ENCODE measurements at places on chromosomes 6 and 20. TPM values are rescaled to one million over a fixed set of nuclear protein-coding genes. Genes with fewer than 3 reads are reported as not detected.
A peak's percentile ranks its signal among the peaks of the same experiment; 100 is the strongest.

DNA sequence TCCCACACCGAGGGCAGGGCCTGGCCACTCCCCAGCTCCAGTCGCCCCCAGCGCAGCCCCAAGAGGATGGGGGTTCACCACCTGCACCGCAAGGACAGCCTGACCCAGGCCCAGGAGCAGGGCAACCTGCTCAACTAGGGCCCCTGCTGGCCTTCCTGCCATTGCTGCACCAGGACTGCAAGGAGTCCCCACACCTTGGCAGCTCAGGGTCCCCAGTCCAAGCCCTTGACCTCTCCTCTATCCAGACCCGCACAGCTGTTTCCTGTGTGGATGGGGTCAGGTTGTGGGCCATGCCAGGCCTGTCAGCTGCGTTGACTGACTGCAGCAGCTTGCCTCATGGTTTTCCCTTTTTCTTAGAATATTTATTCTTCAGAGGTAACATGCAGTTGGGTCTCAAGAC is 4.4 kb downstream of the LRRC73 start:
- no peak for DNase-seq

The ZNF292 gene
- 17.1 TPM for total RNA-seq

The PDE7B gene
- 2.7 TPM for total RNA-seq

GRCh38 chr6:65295812-65296211 is 411.2 kb downstream of the EYS start:
- DNase-seq, result no peak

GRCh38 chr6:31922942-31923341 is 4.6 kb upstream of the C2 start:
- no peak for DNase-seq

GRCh38 chr20:2507464-2507863 is 1.3 kb downstream of the ZNF343 start:
- no peak for DNase-seq

The MEI4 gene
- not detected for total RNA-seq

- no peak for DNase-seq
These were observed 440.9 kb downstream of the BTBD3 start for GRCh38 chr20:12358655-12359009.

GRCh38 chr6:76466286-76466685 is 393.8 kb upstream of the IMPG1 start:
- DNase-seq, result no peak

DNA sequence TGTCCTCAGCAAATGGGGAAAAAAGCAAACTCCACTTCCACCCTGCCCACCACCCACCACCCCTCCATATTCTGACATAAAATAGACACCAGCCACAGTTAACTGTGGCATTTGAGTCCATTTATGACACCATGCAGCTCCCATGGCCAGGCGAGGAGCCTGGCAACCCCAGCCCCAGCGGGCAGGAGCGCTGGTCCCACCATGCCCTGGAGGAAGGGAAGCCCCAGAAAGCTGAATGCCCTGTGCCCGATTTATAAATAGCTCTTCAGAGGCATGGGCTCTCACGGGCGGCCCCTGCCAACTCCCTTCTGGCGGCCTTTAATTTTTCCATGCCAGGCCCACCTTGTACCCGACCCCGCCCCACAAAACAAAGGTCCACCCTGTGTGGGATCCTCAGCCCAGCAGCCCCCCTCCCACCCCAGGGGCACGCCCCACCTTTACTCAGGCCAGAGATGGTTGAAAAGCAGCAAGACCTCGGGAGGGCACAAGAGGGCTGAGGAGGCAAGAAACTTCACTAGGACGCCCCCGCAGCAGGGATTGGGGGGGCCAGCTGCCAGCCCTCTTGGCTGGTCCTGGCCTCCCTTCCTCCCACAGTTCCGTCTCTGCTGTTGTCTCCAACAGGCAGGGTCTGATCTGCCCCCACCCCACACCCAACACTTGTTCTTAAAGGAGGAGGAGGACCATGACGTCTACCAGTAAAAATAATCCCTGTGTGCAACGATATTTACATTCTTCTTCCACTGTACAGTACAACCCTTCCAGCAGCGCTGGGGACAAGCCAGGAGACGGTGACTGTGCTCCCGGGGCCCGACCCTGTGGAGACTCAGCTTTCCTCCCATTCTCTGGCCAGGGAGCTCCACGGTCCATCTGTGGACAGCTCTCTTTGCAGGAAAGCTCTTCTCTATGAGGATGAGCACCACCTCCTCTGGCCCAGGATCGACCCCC is 115.6 kb upstream of the CDYL start:
- peak; percentile 85 for DNase-seq

DNA sequence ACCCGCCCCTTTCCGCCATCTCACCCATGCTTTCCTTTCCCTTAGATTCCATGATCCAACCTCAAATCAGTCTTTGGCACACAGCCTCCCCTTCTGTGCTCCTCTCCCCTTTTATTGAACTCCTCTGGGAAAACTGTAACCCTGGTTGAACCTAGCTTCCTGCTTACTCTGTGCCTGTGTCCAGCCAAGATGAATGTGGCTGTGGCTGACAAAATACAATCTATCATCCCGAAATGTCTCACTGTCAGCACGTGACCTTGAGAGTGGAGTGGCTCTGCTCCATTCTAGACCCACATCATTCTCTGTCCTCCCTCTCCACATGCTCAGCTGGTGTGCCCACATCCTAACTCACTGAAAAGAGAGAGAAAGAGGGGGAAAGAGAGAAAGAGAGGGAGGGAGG is 11.0 kb downstream of the NCR2 start:
- DNase-seq, result no peak

DNA sequence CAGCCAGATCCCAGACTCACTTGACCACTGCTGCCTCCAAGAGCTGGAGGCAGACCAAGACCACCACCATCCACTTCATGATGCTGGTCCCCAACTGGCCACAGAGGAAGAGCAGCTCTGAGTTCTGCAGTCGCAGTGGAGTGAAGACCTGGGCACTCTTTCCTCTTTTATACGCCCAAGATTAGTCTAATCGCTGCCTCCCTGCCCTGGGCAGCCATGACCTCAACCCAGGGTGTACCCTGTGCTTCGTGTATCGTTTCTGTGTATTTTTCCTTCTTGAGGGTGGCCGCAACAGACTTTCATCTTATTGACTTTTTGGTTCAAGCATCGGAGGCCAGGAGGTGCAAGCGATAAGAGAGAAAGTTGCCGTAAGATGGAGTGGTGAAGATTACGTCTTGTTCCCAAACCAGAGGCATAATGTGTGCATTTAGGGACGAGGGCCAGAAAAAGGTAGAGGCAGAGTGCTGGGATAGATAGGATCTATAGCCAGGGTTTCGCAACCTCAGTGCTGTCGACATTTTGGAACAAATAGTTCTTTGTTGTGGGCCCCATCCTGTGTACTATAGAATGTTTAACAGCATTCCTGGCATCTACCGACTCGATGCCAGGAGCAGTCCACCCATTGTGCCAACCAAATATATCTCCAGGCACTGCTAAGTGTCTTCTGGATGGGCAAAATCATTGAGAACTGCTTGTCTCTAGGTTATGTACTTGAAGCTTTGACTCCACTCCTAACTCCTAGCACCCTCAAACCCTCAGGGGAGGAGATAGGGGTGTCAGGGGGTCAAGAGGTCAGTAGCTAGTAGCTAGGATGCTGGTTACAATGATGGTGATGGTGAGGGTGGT is at the start of gene PGC:
PGC (minus strand) TSS at position 142 of the 846 bp plus-strand sequence; CDS start at position 79, 63 bp downstream.
- no peak for DNase-seq

GRCh38 chr6:3750317-3751076 is 1.0 kb downstream of the PXDC1 start:
- DNase-seq, result peak; percentile 89

GRCh38 chr6:11428895-11429294 is 108.7 kb upstream of the TMEM170B start:
- DNase-seq, result no peak

DNA sequence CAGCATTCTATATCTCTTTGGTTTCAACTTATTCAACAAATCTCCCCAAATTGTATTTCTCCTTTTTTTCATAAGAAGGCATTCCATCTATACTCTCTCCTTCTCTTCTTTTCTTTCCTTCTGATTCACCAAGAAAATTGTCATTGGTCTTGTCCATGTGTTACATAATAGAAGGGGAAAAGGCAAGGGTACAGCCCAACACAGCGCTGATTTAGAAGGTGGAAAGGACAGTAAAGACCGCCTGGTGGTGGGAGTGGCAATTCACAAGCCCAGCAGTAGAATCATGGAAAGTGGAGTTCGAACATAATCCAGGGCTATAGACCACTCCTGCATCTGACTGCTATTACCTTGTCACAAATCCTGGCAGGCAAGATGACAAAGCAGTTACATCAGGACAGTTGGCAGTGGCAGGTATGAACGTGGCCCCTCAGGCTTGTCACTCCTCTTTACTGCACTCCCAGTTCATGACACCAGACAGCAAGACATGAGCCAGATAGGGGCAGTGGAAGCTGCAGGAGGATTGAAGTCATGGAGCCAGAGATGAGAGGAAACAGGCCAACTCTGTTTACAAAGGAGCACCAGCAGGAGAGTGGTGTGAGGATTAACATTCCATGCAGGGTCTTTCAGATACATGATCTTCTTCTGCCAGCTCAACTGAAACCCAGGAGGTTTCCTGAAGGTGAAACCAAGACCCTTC is 2.1 kb upstream of the TNFAIP3 start:
- DNase-seq, result no peak

DNA sequence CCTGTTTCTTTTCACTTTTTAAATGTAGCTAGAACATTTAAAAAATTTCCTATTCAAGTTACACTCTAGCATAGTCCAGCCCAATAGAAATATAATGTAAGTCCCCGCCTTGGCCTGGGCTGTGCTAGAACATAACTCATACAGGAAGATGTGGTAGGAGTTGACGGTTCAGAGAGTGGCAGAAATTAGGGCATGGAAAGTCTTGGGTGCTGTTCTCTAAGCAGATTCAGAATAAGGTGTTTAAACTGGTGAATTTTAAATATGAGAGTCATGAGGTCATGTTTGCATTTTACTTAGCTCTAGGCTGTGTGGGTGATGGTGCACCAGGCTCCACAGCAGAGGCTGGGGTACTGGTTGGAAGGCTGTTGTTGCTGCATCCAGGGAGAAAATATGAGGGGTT is 256.5 kb downstream of the FARS2 start:
- no peak for DNase-seq

GRCh38 chr6:21259660-21260059 is 333.9 kb upstream of the SOX4 start:
- no peak for DNase-seq

The TBXT gene
- not detected for total RNA-seq

Data from psoas muscle (tissue), 8 donors.